ENCODE measurements at places on chromosomes 3 and 15.
A peak's percentile ranks its signal among the peaks of the same experiment; 100 is the strongest.

- DNase-seq = no peak
Measured at GRCh38 chr3:105691633-105692032, 177.2 kb downstream of the CBLB start.

DNA sequence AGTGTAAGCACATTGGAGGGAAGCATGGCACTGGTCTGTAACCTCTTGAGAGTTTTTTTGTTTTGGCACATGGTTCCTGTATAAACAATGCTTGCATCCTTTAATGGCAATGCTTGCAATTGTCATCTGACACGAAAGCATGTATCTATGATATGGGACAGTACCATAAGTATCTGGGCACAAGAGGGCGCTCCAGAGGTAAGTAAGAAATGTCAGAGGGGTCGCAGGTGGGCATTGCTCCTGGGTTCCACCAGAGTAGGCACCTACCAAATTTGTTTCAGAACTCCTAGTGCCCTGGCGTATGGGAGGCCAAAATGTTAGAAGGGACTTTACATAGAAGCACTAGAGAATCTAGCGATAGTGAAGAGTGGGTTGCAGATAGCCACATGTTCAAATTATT is 58.7 kb upstream of the BCHE start:
- no peak for DNase-seq

- DNase-seq = peak; percentile 36
Measured at GRCh38 chr3:28700728-28701127, 352.1 kb upstream of the AZI2 start.

DNA sequence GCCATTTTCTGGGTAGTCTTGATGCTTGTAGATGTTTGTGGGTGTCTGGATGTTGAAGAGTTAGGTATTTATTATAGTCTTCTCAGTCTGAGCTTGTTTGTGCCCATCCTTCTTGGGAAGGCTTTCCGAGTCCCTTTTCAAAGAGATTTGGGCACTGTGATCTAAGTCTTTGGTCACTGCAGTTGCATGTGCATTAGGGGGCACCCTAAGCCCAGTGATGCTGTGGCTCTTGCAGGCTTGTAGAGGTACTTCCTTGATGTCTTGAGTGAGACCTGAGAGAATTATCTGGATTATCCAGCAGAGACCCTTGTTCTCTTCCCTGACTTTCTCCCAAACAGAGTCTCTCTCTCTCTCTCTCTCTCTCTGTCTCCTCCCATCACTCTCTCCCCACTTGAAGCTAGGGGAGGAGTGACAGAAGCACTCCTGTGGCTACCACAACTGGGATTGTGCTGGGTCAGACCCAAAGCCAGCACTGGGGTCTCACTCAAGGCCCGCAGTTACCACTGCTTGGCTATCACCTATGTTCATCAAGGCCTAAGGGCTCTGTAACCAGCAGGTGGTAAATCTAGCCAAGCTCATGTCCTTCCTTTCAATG is 68.5 kb downstream of the TMCO5A start:
- no peak for DNase-seq

- DNase-seq = no peak
Measured at GRCh38 chr3:77191640-77192039, 151.7 kb downstream of the ROBO2 start.

Data from NCI-H2029 treated with DMSO at 0.1 percent for 48 hours (cell line).